Thyroid gland (tissue), 4 donors: ENCODE measurements at places on chromosomes 13 and 19. TPM values are rescaled to one million over a fixed set of nuclear protein-coding genes. Genes with fewer than 3 reads are reported as not detected.

MBD3L3 gene
- not detected for total RNA-seq

GRCh38 chr19:45200568-45200967 lies 22.0 kb downstream of the BLOC1S3 start:
- peak; percentile 8 for DNase-seq

DNA sequence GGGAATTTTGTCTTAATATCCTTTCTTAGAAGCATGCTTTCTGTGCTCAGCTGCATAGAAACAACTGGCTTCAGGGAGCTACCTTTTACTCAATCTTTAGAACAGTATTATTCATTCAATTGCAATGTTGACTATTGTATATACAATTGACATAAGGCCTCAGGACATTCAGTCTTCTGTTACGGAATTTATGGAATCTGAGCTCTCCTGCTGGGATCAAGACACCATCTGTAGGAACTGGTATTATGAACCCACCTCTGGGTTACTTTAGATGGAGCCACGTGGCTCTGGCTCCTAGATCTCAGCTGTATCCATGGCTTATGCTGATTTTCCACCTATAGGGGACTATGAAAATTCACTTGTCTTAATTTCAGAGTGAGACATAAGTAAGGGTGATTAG lies 716.2 kb upstream of the GPC6 start:
- no peak for DNase-seq

- no peak for DNase-seq
Measured at GRCh38 chr19:28535352-28535775, 677.6 kb downstream of the UQCRFS1 start.

DNA sequence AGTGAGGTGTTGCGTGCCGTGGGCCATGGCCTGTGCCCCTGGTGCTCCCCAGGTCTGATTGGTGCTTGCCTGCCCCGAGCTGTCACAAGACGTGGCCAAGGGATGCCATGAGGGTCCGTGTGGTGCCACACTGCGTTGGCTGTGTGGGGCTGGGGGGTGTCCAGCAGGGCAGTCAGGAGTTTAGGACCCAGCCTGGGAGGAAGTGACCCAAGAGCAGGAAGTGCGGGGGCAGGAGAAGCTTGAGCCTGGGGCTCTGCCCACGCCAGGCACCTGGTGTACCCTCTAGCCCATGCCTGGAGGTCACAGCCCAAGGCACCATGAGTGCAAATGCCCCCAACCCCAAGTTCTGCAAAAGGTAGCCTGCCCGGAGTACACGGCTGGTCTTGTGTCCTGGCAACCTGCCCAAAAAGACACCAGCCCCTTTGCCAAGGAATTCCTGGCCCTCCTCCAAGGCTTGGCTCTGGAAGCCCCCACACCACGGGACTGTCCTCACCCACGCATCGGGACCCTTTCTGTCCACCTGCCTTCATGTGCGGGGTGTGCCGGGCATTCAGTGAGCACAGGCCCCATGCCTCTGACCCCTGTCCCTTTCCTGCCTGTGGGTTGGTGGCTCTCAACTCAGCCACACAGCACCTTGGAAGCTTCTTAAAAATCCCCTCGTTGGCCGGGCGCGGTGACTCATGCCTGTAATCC lies 24.9 kb downstream of the MPND start:
- peak; percentile 47 for DNase-seq

- DNase-seq, result no peak
Measured at GRCh38 chr19:38182536-38183210, 41.3 kb downstream of the DPF1 start.

DNA sequence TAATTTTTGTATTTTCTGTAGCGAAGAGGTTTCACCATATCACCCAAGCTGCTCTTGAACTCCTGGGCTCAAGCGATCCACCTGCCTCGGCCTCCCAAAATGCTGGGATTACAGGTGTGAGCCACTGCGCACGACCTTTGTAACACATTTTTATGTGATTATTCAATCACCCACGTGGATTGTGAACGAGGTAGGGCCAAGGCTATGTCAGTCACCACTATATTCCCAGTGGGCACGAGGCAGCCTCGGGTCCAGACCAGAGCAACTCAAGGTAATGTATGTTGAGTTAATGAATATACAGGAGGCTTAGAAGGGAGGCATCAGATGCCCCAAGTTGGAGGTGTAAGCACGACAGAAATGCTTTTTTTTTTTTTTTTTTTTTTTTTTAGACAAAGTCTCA lies 8.9 kb downstream of the PTGIR start:
- no peak for DNase-seq

DNA sequence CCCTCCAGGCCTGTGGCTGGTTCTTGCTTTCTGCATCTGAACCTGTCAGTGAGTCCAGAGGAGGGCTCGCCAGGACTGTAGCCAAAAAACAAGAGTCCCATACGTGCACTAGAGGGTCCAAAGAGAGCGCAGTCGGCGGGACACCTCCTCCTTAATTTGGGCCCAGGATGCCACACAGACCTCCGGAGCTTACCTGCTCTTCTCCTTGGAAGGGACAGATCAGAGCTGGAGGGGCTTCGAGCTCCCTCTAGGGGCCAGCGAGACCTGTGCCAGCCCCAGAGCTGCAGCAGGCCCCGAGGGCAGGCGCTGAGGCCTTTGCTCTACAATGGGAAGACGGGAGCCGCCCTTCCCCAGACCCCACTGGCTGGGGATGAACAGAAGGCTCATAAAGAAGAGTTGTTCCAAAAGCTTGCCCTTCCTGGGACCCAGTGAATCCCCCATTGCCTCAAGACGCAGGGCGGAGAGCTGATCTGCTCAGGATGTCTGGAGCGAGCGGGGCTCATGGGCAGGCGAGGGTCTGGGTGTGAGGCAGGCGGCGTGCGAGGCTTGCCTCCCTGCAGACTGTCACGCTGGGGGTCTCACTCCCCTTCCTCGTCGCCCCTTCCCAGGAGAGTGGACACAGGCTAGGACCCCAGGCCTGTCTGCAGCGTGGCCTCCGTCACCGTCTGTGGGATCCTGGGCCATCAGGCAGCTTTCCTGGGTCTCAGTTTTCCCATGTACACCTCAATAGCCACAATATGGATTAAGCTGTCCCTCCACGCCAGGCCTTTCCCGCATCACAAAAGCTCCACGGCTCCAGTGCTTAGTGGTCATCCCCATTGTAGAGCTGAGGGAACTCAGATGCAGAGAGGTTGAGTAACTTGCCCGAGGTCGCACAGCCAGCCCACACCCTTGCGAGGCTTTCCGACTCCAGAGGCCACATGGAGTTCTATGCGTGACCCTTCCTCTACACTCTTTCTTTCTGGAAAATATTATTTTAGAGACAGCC lies 46.9 kb upstream of the VSTM2B start:
- DNase-seq, result no peak

- DNase-seq, result no peak
Measured at GRCh38 chr13:29496241-29496712, 99.2 kb downstream of the SLC7A1 start.

DNA sequence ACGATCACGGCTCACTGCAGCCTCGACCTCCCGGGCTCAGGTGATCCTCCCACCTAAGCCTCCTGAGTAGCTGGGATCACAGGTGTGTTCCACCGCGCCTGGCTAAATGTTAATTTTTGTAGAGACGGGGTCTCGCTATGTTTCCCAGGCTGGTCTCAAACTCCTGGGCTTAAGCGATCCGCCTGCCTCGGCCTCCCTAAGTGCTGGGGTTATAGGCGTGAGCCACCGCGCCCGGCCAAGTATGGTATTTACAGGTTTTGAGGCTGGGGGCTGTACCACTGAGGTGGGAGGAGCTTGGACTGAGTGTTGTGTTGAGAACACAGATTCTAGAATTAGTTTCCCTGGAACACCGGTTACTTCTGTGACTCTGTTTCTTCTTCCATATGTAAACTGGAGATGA lies 452 bp upstream of the PPM1N start:
- DNase-seq, result no peak

GRCh38 chr13:93660391-93661063 lies 433.9 kb downstream of the GPC6 start:
- no peak for DNase-seq
